H7 (cell line): ENCODE measurements at places on chromosomes 4 and X.

- DNase-seq, result no peak
These were observed 317.8 kb upstream of the GALNT7 start for GRCh38 chr4:172850838-172851237.

- no peak for DNase-seq
These were observed 465 bp downstream of the HNRNPH2 start for GRCh38 chrX:101408532-101408841.

GRCh38 chr4:89277412-89277811 lies 30.2 kb downstream of the GPRIN3 start:
- no peak for DNase-seq

DNA sequence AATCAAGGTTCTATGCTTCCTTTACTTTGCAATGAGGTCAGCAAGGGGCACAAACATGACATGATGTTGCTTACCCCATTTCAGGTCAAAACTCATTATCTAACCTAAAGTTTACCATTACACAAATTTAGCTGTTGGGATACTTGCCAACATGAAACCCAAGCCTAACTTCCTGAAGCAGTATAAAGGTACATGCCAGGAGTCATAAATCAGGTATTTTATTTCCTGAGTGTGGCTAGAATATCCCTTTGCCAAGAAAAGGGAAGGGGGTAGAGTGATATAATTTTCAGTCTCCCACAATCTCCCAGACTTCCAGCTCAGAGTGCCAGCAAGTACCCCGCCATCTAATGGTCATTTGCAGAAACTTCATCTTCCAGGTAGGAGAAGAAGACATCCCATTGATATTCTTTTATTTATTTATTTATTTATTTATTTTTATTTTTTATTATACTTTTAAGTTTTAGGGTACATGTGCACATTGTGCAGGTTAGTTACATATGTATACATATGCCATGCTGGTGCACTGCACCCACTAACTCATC lies 136.6 kb downstream of the NEXMIF start:
- DNase-seq, result peak; percentile 6

GRCh38 chr4:94548571-94548970 lies 96.8 kb downstream of the PDLIM5 start:
- DNase-seq, result no peak

DNA sequence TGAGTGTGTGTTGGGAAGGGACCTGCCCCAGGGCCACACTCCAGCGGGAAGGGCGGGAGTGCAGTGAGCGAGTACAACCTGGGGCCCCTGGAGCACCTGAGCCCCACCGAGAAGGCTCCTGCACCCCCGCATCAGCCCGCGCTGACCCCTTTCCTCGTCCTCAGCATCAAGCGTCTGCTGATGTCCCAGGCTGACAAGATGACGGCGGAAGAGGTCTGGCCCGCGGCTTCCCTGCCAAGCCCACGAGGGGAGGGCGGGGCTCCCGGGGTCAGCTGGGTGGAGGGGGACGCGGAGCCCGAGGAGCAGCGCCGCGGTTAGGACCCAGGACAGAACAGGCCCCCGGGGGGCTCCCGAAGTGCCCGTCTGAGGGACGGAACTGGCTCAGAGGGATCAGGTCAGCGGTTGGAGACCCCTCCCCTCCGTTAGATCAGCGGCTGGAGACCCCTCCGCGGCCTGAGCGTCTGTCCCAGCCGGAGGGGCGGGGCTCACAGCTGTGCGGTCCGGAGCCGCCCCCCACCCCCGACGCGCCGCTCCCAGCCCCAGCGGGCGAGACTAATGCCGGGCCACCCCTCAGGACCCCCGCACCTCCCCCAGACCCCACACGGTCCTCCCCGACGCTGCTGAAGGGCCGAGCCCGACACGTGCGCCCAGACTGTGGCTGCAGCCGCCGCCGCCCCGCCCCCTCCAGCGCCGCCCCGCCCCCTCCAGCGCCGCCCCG lies 6.7 kb downstream of the MYL5 start:
- DNase-seq, result peak; percentile 94

GRCh38 chrX:112008724-112009123 lies 73.9 kb downstream of the TRPC5 start:
- no peak for DNase-seq

DNA sequence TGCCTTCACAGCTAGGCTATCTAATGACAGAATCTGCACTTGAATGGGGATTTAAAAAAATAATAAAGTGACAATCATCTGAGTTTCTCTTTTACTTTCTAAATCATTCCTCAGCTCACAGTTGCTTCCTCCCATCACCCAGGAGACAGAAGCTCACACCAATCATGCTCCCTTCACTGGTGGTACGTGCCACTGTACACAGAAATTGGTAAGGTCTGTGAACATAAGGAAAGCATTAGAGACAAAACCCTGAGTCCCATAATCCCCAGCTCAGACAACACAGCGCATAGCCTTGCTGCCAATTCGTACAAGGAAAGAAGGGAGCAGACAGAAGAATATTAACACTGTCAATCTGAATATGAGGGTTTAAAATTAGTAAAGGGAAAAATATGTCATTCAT lies 133.1 kb downstream of the IDS start:
- DNase-seq, result no peak

GRCh38 chr4:87103691-87104187 lies 116.7 kb downstream of the KLHL8 start:
- no peak for DNase-seq

GRCh38 chr4:5217421-5217820 lies 166.1 kb downstream of the STK32B start:
- DNase-seq, result no peak

- DNase-seq, result peak; percentile 31
These were observed 15.7 kb downstream of the MSX1 start for GRCh38 chr4:4875147-4875546.

DNA sequence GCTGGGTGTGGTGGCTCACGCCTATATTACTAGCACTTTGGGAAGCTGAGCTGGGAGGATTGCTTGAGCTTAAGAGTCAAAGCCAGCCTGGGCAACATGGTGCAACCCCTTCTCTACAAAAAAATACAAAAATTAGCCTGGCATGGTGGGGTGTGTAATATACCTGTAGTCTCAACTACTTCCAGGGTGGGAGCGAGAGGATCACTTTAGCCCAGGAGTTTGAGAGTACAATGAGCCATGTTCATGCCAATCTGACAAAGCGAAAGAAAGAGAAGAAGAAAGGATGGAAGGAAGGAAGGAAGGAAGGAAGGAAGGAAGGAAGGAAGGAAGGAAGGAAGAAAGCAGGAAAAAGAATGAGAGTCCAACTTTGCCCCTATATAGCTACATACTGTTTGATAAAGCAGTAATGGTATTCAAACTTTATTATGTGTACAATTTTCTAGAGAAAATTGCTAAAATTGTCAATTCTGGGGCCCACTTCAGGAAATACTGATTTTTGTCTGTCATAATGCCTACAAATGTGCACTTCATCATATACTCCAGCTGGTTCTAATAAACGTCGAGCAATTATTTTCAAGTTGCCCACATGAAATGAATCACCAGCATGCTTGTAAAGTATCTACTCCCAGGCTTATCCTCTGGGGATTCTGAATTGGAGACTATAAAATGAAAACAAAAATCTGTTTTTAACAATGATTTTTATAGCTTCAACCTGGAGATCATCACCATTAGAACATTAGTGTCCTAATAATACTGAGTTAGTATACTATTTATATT lies 132.3 kb downstream of the NDST4 start:
- no peak for DNase-seq

GRCh38 chrX:119325456-119325855 lies 73.7 kb upstream of the SLC25A43 start:
- no peak for DNase-seq

DNA sequence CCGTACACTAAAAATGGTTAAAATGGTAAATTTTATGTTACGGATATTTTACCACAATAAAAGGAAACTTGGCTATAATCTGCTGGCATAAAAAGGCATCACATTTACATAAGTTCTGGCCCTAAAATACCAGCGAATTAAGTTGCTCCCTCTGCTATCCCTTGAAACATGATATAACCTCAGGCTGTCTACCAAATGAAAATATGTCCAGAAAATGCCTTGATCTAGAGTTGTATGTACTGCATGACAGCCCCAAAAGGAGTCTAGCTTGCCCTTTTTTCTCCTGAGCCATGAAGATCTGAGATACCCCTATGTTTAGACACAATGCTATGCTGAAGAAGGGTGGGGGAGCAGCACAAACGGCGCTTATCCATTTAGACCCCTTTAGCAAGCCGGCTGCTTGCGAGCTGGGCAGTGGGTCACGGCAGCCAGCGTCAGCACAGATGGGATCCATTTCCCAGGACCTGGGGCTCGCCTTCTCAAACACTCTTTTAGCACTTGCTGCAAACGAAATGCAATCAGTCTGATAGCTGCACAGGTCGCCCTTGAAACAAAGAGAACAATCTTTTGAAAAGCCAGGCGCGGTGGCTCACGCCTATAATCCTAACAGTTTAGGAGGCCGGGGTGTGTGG lies 77.0 kb downstream of the AFAP1 start:
- DNase-seq, result no peak

- no peak for DNase-seq
These were observed 1082.7 kb downstream of the NLGN4X start for GRCh38 chrX:5145957-5146356.

GRCh38 chrX:30283456-30284200 lies 25.6 kb downstream of the NR0B1 start:
- no peak for DNase-seq

GRCh38 chrX:139949703-139950102 lies 15.6 kb downstream of the CXorf66 start:
- DNase-seq, result peak; percentile 45

GRCh38 chr4:130249002-130249401 lies 1153.0 kb downstream of the C4orf33 start:
- DNase-seq, result peak; percentile 1

GRCh38 chrX:63250253-63250868 lies 100.8 kb downstream of the SPIN4 start:
- peak; percentile 7 for DNase-seq

DNA sequence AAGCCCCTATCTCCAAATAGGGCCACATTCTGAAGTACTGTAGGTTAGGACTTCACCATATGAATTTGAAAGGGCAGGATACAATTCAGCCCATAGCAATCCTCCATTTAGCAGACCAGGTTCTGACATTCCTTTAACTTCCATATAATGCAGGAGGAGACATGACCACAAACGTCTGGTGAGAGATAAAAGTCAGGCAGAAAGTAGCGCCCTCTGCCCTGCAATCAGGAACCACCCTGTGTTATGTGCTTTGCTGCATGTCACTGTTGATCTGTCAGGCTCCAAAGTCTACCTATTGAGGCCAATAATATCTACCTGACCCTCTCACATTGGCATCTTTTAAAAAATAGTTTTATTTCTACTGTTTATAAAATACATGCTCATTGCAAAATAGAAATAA lies 30.2 kb upstream of the SEPSECS start:
- no peak for DNase-seq

DNA sequence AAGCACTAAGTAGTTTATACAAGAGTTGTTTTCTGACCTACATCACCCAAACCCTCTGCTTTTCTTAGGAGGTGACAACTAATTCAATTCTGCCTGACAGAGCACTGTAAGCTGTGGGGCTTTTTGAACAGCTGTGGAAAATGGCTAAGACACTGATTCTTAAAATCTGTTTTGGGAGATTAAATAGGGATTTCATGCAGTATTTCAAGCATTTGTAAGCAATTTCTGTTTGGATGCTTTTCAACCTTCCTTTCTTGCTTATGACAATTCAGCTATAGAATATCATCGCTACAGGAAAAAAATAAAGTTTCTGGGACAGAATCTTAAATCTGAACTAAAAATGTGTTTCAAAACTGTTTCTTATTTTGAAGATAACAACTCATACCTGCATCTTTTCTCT lies 459.5 kb downstream of the RAPGEF2 start:
- no peak for DNase-seq

DNA sequence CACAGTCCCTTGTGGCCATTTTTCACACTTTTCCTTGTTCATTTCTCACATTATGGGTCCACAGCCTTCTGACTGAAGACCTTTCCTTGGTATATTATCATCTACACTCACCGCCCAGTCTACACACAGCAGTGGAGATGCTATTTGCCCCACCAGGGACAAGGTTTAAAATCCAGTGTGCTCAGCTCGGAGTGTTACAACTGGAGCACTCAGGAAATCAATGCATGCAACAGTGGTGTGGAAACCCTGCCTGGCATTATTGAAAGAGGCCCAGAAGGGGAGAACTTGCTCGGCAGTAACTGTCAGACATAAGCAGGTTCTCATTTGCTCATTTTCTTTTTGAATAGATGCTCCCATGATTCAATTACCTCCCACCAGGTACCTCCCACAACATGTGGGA lies 340.9 kb downstream of the DHRSX start:
- DNase-seq, result no peak

- no peak for DNase-seq
These were observed 13.1 kb downstream of the RP2 start for GRCh38 chrX:46849933-46850332.

GRCh38 chr4:41287005-41287404 lies 30.3 kb downstream of the UCHL1 start:
- no peak for DNase-seq

DNA sequence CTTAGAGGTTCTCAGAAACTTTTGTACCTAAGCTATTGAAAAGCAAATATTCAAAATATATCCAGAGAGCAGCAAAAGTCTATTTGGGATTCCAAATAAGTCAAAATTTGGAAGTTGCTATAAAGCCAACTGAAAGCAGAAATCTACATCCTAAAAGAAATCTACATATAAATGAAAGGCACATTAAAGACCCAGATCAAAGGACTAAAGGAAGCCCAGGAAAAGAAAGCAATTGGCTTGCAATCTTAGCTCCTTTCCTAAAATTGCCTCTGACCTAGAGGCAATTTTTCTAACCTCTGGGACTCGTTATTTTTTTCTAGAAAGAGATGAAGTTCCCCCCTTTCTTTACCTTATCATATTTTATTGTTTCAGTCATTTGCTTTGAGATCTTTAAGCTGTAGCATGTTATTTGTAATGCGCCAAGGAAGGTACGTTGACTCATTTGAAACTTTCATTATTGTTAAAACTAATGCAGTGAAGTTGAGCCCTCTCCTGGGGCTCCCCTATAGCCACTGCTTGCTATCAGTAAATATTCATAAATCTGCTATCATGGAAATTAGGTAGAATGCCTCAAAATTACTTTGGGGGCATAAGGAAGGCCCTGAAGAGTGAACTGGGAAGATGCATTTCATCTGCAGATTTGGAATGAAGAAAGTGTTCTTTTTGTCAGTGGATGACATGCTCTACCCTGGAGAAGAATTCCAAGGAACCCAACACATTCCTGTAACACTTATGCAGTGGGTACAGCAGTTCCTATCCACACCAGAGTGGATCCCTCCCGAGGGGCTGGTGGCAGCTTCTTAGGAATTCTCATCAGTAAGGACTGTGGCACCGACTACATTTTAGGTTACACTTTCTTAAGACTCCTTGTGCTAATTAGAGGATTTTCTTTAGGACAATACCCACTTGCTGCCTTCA lies 177.8 kb upstream of the IGFBP7 start:
- DNase-seq, result peak; percentile 15

- peak; percentile 89 for DNase-seq
These were observed 7.7 kb downstream of the HAND2 start for GRCh38 chr4:173522160-173522950.

DNA sequence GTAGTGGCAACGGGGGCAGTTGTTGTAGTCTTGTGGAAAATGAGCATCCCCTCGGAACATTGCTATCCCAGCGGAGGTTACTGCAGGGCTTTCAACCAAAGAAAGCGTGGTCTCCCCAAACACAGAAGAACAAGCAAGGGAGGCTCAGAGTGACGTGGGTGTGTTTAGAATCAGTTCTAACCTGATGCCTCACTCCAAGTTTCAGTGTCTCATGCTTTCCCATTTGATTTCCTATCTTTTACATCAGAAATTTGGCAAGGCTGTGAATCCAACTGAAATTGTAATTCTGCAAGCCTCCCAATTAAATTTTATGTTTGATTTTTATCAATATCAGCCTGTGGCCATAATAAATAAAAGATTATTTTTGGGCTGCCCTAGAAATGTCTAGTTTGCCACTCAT lies 156.1 kb upstream of the LNX1 start:
- no peak for DNase-seq

GRCh38 chr4:125368146-125368545 lies 53.4 kb downstream of the FAT4 start:
- DNase-seq, result no peak
